ENCODE measurements at places on chromosomes 2 and 18. TPM values are rescaled to one million over a fixed set of nuclear protein-coding genes. Genes with fewer than 3 reads are reported as not detected.

Gene GREB1L
- total RNA-seq = 1.5 TPM

Gene TSGA10
- 8.3 TPM for total RNA-seq

Gene APCDD1
- total RNA-seq = 1.2 TPM

Gene GKN2
- not detected for total RNA-seq

Gene KANSL1L
- 11.2 TPM for total RNA-seq

Gene SIX2
- 0.96 TPM for total RNA-seq

Gene BOLL
- not detected for total RNA-seq

Gene CPLX4
- total RNA-seq = not detected

Gene EPB41L3
- total RNA-seq = 43.0 TPM

Gene GYPC
- total RNA-seq = 137 TPM

Gene UCN
- 1.6 TPM for total RNA-seq

Gene NMUR1
- total RNA-seq = not detected

Gene SGPP2
- 29.1 TPM for total RNA-seq

Gene RPRM
- total RNA-seq = 2.1 TPM

- DNase-seq = no peak
These were observed 32.1 kb downstream of the HJURP start for GRCh38 chr2:233822101-233822771.

GRCh38 chr2:13480057-13480456 lies 763.3 kb downstream of the TRIB2 start:
- no peak for DNase-seq

DNA sequence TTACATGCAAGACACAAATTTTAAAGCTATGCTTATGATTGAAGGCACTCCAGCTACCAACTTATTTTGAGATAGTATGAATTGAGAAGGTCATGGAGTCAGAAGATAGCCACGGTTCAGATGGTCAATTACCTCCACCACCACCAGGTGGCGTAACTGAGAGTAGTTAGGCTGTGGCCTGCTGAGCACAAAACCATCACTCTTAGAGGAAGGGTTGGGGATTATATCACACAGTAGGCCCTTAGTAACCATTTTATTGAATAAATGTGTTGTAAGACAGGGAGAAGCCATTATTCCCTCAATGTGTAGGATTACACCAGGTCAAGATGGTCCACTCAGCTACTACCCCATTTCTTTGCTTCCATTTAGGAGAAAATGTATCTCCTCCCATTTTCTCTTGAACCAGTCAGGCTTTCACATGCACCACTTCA lies 18.8 kb downstream of the KLHL41 start:
- peak; percentile 10 for DNase-seq

- DNase-seq = no peak
These were observed 22.2 kb downstream of the ZNF521 start for GRCh38 chr18:25329783-25330182.

DNA sequence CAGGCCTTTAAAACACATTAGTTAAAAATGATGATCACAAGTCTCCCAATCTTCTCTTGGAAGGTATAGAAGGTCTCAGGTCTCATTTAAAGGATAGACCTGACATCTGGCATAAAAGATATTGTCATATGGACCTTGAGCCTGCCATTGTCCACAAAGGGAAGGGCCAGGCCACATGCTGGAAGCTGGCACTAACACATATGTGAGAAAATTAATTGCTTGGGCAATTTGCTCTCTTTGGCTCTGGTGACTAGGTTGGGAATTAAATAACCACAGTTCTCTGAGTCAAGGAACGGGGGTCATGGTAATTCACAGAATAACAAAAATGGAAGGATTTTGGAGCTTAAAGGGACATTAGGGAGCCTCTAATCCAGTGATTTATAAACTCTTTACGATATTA lies 727.3 kb downstream of the BCL11A start:
- DNase-seq = no peak

DNA sequence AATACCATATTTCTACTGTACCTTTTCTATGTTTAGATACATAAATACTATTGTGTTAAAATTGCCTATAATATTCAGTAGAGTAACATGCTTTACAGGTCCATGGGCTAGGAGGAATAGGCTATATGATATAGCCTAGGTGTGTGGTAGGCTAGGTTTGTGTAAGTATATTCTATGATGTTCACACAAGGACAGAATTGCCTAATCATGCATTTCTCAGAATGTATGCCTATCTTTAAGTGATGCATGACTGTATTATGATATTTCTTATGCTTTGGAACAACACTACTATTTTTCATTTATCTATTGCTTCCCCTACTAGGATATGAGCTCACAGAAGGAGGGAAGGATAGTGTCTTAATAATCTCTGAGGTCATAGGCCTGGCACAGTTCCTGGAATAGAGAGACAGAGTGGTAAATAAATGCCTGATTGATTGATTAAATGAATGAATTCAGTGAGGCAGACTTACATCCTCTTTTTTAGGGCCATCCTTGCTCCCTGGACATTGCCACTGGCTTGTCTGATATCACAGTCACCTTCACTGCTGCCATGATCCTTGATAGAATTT lies 121.0 kb downstream of the MYO3B start:
- no peak for DNase-seq

- DNase-seq = no peak
These were observed 877 bp upstream of the BCL2L11 start for GRCh38 chr2:111119822-111120252.

- DNase-seq = peak; percentile 70
These were observed 1.6 kb downstream of the EHD3 start for GRCh38 chr2:31235504-31235902.

GRCh38 chr18:5628512-5629255 lies 84.9 kb upstream of the EPB41L3 start:
- no peak for DNase-seq

GRCh38 chr2:241063587-241063986 lies 38.5 kb downstream of the MTERF4 start:
- no peak for DNase-seq

- DNase-seq = no peak
These were observed 141.1 kb downstream of the HDAC4 start for GRCh38 chr2:239259603-239260298.

DNA sequence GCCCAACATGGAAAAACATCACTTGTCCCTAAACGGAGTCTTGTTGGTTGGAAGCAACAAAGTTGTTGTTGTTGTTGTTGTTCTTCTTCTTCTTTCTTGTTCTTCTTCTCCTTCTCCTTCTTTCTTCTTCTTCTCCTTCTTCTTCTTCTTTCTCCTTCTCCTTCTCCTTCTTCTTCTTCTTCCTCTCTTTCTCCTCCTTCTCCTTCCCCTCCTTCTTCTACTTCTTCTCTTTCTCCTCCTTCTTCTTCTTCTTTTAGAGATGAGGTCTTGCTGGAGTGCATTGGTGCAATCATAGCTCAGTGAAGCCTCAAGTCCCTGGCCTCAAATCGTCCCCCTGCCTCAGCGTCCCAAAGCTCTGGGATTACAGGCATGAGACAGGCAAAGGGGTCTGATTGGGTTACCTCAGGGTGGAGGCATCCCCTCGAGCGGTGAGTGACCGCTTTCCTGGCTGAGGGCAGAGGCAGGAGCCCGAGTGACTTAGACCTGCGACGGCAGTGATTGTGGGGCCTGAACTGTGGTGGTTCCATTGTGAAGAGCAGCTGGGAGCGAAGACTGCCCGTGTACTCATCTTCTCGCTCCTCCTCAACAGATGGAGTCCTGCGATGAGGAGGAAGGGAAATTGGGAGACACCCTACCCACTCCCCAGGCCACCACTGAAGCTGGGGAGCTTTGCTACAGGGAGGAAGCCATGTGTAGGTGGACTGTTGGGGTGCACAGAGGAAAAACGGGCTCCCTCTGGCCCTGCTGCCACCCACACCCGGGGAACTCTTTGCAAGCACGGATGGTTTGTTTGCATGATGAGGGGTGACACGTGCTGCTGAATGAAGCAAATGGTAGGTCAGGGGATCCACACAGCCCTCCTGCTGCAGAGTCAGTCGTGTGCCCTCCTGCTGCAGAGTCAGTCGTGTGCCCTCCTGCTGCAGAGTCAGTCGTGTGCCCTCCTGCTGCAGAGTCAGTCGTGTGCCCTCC lies 7.0 kb upstream of the PER2 start:
- DNase-seq = no peak

- DNase-seq = peak; percentile 34
These were observed 169.9 kb upstream of the SLC39A10 start for GRCh38 chr2:195486987-195487644.

DNA sequence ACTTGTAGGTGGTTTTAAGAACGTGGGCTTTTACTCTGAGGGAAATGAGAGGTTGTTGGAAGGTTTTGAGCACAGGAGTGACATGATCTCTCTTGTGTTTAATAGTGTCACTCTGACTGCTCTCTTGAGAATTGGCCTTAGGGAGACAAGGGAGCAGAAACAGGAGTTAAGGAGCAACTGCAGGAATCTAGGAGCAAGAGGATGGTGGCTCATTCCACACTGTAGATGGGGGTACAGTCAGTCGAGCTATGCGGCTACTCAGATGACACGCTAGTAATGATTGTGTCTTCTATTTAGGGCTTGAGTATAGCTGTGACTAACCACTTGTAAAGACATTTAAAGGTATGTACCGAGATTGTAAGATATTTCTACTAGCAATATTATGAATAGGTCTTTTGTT lies 87.4 kb downstream of the RPRM start:
- no peak for DNase-seq

- no peak for DNase-seq
These were observed 37.2 kb upstream of the SNED1 start for GRCh38 chr2:240960971-240961876.

GRCh38 chr18:63683890-63684289 lies 18.9 kb upstream of the SERPINB11 start:
- DNase-seq = no peak

DNA sequence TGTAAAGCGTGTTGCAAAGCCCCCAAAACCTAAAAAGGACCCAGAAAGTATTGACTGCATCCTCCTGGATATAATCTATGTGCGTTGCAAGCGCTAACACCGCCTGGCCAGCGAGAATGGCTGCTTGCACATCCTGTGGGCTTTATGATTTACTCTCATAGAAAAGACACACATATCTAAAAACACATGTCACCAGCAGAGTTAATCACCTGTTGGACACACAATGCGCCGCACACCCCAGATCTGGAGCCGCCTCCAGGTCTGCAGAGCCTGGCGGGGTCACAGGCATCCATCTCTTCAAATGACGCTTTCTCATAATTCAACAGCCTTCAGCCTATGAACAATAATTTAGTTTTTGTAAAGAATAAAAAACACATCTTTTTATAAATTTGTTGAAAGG lies 186.5 kb downstream of the RTP5 start:
- no peak for DNase-seq

DNA sequence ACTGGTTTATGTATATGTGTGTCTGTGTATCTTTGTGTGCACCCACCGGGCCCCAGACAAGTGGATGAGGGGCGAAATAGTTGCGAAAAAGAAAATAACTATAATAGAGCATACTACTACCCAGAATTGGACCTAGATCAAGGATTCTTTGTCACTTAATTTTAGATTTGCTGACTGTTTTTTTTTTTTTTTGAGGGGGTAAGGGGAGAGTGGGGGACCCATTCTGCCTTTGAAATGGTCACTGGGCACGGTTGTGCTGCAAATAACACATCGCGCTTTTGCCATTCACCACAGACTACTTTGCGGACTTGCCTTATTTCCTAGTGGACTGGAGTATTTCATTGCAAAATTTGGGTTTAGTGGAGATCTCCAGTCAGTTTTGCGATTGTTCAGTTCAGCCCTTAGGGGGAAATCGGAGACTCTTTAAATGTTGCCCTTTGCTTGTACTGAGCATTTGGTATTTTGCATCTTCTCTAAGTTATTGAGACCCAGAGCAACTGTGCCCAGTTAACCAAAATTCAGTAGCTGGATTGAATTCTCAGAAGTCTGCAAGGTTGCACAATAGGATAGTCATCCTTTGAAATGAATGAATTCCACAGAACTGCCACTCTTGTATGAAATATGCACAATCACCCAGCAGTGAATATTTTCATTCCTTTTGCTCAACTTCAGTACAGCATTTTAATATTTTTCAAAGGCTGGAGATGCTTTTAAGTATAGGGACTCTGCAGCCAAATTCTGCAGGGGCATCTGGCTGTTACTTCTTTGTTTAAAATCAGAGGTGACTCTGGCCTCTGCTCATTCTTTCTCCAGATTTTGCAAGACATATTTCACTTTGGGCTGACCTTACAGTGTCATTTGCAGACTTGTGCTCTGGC lies 2.9 kb downstream of the TRIB2 start:
- DNase-seq = no peak

DNA sequence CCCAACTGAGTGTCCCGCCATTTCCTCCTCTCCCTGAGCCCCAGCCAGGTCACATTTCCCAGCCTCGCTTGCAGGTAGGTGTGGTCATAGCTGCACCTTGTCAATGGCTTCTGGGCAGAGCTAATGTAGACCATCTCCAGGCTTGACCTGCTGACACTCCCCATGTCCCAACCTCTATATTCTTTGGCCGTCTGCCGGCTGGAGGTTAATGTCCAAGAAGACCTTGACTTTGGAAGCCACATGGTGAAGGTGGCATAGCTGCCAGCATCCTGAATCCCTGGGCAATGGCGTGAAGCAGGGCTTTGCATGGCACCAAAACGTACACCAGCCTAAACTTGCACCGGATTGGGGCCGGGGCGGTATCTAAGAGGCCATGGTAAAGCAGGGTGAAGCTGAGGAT lies 88.3 kb downstream of the SPP2 start:
- DNase-seq = no peak

- no peak for DNase-seq
These were observed 518.9 kb upstream of the RAB6C start for GRCh38 chr2:129460299-129461198.

- no peak for DNase-seq
These were observed 14.7 kb upstream of the OTOS start for GRCh38 chr2:240155048-240155744.

GRCh38 chr2:96506907-96507240 lies 1.7 kb upstream of the NEURL3 start:
- no peak for DNase-seq

GRCh38 chr2:238157506-238158017 lies 1.2 kb upstream of the ERFE start:
- DNase-seq = no peak

DNA sequence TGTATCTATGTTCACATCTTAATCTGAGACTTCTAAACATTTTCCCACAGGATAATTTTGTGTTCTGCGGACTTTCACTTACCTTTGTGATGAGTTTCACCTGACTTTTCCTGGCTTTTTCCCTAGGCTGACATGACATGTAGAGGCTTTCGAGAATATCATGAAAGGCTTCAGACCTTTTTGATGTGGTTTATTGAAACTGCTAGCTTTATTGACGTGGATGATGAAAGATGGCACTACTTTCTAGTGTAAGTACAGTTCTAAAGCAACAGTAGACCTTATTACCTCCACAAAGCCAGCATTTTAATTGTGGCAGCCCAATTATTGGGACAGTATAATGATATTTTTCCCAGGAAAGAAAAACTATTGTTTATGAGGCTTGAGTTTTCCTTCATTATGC lies 34.1 kb upstream of the METAP1D start:
- DNase-seq = no peak

DNA sequence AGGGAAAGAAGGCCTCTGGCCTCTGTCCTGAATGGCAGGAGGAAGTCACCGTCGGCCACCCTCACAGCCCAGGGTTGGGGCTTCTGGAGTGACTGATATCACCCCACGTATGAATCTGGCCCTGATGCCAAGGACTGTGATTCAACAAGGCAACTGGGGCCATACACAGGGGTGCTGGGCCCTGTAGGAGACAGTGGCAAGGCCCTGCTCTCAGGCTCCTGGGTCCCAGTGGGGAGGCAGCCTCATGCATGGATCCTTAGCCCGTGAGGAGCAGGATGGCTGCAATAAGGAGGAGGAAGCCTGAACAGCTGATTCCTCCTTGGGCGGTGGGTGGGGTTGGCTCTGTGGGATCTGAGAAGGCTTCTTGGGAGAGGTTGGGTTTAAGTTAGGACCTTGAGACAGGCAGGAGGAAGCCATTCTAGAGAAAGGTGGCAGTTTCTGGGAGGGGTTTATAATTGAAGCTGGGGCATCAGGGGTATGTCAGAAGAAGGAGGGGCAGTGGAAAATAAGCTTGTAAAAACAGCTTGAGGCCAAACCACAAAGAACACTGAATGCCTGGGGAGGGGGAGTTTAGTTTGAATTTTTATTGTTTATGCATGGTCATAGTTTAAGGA lies 42.8 kb upstream of the LAPTM4A start:
- no peak for DNase-seq

All from kidney epithelial cell (primary cell).